Glomerular endothelial cell (primary cell): ENCODE measurements at places on chromosomes 12 and 14. TPM values are rescaled to one million over a fixed set of nuclear protein-coding genes. Genes with fewer than 3 reads are reported as not detected.

Gene MTRFR
- total RNA-seq: 5.6 and 17.6 TPM in 2 replicates

Gene IL26
- not detected in 2 replicates for total RNA-seq

Gene ANKRD13A
- 33.3 and 62.4 TPM in 2 replicates for total RNA-seq

Gene OR8S1
- total RNA-seq: not detected in 2 replicates

Gene WDHD1
- 4.2 and 5.1 TPM in 2 replicates for total RNA-seq

Gene INHBE
- not detected in 2 replicates for total RNA-seq

Gene RAPGEF3
- total RNA-seq: 24.4 and 38.2 TPM in 2 replicates

Gene DLK1
- total RNA-seq: not detected in 2 replicates

Gene KLRK1
- not detected in 2 replicates for total RNA-seq

Gene MLXIP
- 30.7 and 43.9 TPM in 2 replicates for total RNA-seq

Gene SLC22A17
- 1.2 and 7.3 TPM in 2 replicates for total RNA-seq

Gene SERPINA1
- total RNA-seq: 0.87 and 0.88 TPM in 2 replicates

Gene NANOG
- 0.82 TPM in 1 of 2 replicates, not detected in the other for total RNA-seq

Gene CD69
- 16.9 and 32.5 TPM in 2 replicates for total RNA-seq

Gene RTL1
- total RNA-seq: 0.10 TPM in 1 of 2 replicates, not detected in the other

Gene KRT85
- total RNA-seq: not detected in 2 replicates

Gene ANAPC5
- 96.8 and 114 TPM in 2 replicates for total RNA-seq

Gene KRT78
- not detected in 2 replicates for total RNA-seq

Gene STON2
- total RNA-seq: 3.4 and 6.4 TPM in 2 replicates

Gene PRKAG1
- total RNA-seq: 48.6 and 56.5 TPM in 2 replicates

Gene ACSM4
- total RNA-seq: not detected in 2 replicates

Gene SLCO1B1
- not detected in 2 replicates for total RNA-seq

Gene WDR89
- 7.1 and 9.0 TPM in 2 replicates for total RNA-seq

Gene PPP4R3A
- total RNA-seq: 48.7 and 65.2 TPM in 2 replicates

Gene TSPAN19
- total RNA-seq: 0.35 TPM in 1 of 2 replicates, not detected in the other

Gene GYS2
- not detected in 2 replicates for total RNA-seq

Gene LTBP2
- 251 and 261 TPM in 2 replicates for total RNA-seq

Gene OVCH1
- not detected in 2 replicates for total RNA-seq

Gene BDKRB2
- 1.7 and 4.1 TPM in 2 replicates for total RNA-seq

Gene HOXC9
- total RNA-seq: 4.0 and 5.7 TPM in 2 replicates

Gene PTCSC3
- not detected in 2 replicates for total RNA-seq

Gene FAIM2
- not detected in 2 replicates for total RNA-seq

Gene GPR162
- total RNA-seq: 2.0 and 3.7 TPM in 2 replicates

Gene TMCC3
- total RNA-seq: 20.5 and 20.7 TPM in 2 replicates

Gene HCAR3
- not detected in 2 replicates for total RNA-seq

Gene ESR2
- total RNA-seq: 0.05 and 0.06 TPM in 2 replicates

Gene LRRIQ1
- 0.78 and 0.88 TPM in 2 replicates for total RNA-seq

Gene MGST1
- total RNA-seq: 4.7 and 26.9 TPM in 2 replicates

Gene PTPRR
- 0.15 and 1.1 TPM in 2 replicates for total RNA-seq

Gene PLA2G1B
- not detected in 2 replicates for total RNA-seq

Gene EID3
- 1.4 and 5.8 TPM in 2 replicates for total RNA-seq

Gene TAS2R14
- 1.6 and 5.5 TPM in 2 replicates for total RNA-seq

Gene DDX54
- 57.5 and 71.2 TPM in 2 replicates for total RNA-seq

Gene IL31
- not detected in 2 replicates for total RNA-seq

Gene RERGL
- 1.1 TPM in 1 of 2 replicates, not detected in the other for total RNA-seq

Gene GPRC5D
- total RNA-seq: not detected in 2 replicates

Gene SYT10
- not detected in 2 replicates for total RNA-seq

Gene ZBTB39
- total RNA-seq: 5.3 and 8.0 TPM in 2 replicates

Gene C12orf56
- not detected in 2 replicates for total RNA-seq
